ENCODE measurements at places on chromosomes 16 and 17.

DNA sequence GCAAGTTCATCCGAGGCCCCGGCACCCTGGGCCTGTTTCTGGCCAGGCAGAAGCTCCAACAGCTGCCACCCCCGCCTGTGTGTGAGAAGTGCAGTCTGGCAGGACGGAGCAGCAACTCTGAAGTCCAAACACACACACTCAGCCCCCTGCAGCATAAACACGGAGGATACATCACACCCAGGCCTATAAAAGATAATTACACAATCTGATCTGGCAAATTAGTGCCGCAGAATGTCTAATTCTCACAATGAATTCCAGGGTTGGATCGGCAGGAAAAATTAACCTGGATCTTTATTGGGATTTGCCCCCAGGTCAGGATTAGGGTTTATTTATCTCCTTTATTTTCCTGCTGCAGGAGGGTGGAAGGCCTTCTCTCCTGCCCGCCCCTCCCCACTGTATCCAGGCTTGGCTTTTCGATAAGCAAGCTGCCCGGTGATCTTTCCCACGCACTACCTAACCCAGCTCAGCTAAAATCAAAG, 311.4 kb downstream of the SOX9 start:
- no peak for DNase-seq

- DNase-seq, result peak; percentile 19
These were observed 23.2 kb upstream of the KIFC3 start for GRCh38 chr16:57825298-57826044.

GRCh38 chr16:57815987-57816745, 13.9 kb upstream of the KIFC3 start:
- DNase-seq, result peak; percentile 92

GRCh38 chr16:89444151-89444723, 46.1 kb downstream of the ANKRD11 start:
- no peak for DNase-seq

- DNase-seq, result no peak
These were observed 67.8 kb downstream of the WSB1 start for GRCh38 chr17:27361695-27362094.

- no peak for DNase-seq
These were observed 365.6 kb downstream of the SLC39A11 start for GRCh38 chr17:72726936-72727335.

- no peak for DNase-seq
These were observed 787 bp downstream of the PRKAR1A start for GRCh38 chr17:68512960-68513474.

- DNase-seq, result no peak
These were observed 2.4 kb downstream of the JPT1 start for GRCh38 chr17:75151930-75152329.

- DNase-seq, result peak; percentile 76
These were observed 23.5 kb downstream of the SMTNL2 start for GRCh38 chr17:4607773-4608187.

- DNase-seq, result no peak
These were observed 196.2 kb downstream of the LGALS9B start for GRCh38 chr17:20271011-20271610.

DNA sequence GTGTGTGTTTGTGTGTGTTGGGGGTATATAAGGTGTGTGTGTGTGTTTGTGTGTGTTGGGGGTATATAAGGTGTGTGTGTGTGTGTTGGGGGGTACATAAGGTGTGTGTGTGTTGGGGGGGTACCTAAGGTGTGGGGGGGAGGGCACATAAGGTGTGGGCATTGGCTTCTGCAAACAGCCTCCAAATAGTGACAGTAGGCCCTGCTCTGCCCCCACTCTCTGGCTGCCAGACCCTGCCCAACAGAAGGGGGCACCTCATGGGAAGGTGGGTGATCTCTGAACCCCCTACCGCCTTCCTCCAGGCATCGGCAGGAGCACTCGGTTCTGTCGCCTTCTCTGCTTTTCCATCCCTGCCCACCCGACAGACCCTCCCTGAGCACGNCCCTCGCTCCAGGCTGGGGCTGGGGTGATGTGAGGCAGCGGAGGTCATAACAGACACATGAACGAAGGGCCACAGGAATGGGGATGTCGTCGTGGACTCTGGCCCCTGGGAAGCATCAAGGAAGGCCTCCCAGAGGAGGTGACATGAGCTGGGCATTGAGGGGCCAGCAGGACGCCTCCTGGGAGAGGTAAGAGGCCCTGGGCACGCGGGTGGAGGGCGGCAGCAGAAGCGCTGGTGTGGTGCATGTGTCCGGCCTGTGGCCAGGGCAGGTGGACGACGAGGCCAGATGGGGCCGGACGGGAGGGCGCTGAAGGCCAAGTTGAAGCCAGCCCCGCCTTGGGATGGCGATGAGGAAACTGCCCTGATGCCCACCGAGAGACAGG, 136.6 kb upstream of the RPH3AL start:
- DNase-seq, result peak; percentile 42

DNA sequence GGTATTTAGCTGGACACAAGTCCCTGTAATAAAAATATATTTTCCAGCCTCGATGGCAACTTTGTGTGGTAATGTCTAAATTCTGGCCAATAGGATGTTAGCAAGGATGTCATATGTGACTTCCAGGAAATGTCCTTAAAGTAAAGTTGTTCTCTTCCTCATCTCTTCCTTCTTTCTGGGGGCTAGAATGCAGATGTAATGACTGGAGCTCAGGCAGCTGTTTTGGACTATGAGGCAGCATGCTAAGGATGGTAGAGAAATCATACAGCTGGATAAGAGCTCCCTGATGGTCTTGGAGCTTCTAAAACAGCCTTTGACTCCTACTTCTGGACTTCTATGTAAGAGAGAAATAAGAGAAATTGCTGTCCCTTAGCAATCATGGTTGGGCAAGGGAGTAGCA, 16.9 kb upstream of the MAPT start:
- no peak for DNase-seq

Measured in heart left ventricle (tissue), 16 donors.